ENCODE measurements at places on chromosomes 3 and 15.
A peak's percentile ranks its signal among the peaks of the same experiment; 100 is the strongest.

GRCh38 chr3:125916376-125916978 lies 52.5 kb upstream of the ROPN1B start:
- peak; percentile 96 for DNase-seq

GRCh38 chr15:75597667-75598341 lies 18.7 kb upstream of the PTPN9 start:
- no peak for DNase-seq

DNA sequence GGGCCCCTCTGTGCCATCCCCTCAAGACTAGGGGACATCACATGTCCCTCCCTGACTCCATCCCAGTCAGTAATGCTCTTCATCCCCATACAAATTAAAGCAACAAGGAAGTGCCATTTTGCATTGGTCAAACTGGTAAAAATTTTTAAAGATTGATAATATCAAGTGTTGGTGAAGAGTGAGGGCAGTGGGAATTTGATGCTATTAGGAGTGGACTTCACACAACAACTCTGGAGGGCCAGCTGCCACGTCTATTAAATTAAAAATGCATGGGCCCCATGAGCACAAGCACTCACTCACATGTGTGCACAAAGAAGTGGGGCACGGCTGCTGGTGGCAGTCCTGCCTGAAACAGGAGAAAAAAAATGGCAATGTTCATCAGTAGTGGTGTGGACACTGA lies 47.8 kb downstream of the DNAJB8 start:
- no peak for DNase-seq

GRCh38 chr15:31464216-31465082 lies 137.8 kb downstream of the KLF13 start:
- no peak for DNase-seq

- peak; percentile 68 for DNase-seq
Measured at GRCh38 chr3:112013058-112013783, 14.5 kb downstream of the TAGLN3 start.

DNA sequence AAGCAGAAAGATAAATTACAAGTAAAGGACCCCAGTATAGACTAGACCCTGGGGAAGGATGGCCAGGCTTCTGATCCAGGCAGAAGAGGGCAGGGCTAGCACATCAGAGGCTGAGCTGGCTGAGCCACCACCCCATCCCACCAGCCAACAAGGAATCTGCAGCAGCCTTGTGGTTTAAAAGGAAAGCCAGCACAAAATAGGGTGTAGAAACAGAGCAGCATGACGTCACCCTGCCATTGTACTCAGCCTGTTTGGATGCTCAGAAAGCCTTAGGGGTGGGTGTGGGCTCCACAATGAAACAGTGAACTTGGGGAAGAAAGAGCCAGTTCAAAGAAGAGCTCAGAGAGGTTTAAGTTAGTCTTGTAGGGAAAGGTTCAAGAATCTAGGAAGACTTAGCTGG lies 28.2 kb downstream of the DUOX1 start:
- DNase-seq = peak; percentile 77

DNA sequence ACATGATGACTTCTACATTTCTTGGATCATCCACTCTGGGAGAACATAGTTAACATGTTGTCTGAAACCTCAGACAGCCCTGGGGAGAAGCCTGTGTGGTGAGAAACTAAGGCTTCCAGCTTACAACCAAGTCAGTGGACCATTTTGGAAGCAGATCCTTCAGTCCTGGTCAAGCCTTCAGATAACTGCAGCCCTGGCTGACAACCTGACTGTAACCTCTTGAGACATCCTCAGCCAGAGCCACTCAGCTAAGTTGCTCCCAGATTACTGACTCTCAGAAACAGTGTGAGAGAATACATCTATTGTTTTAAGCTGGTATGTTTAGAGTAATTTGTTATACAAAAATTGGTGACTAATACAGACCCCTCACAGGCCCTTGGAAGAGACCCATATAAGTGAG lies 50.9 kb upstream of the KPNA4 start:
- no peak for DNase-seq

GRCh38 chr3:144151983-144152382 lies 180.4 kb downstream of the DIPK2A start:
- no peak for DNase-seq

DNA sequence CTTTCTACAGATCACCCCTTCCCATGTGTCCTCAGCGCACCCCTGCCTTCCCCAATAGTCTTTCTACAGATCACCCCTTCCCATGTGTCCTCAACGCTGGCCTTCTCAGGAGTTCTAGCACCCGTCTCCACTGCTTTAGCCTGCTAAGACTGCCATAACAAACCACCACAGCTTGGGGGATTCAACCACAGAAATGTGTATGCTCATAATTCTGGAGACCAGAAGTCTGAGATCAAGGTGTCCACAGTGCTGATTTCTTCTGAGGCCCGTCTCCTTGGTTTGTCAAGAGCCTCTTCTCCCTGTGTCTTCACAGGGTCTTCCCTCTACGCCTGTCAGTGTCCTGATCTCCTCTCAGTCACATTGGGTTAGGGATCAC lies 68.1 kb upstream of the CGNL1 start:
- DNase-seq = peak; percentile 32

DNA sequence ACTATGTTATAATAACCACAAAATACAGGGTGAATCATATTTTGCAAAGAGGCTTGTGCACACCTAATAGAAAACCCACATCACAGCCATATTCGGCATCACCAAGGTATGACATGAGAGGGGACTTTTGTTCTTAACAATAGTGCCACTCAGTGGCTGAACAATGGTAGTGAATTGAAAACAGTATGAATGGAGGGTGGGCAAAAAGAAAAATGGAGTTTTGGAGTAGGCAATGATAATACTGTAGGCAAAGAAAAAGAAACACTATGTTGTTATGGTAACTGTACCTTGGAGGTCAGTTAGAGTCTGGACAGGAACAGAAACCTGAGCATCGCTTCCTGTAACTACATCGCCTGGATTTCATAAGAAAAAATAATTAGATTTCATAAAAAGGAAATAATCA lies 348.6 kb downstream of the PLCL2 start:
- peak; percentile 71 for DNase-seq

- peak; percentile 72 for DNase-seq
Measured at GRCh38 chr3:11592445-11593298, 51.0 kb downstream of the VGLL4 start.

DNA sequence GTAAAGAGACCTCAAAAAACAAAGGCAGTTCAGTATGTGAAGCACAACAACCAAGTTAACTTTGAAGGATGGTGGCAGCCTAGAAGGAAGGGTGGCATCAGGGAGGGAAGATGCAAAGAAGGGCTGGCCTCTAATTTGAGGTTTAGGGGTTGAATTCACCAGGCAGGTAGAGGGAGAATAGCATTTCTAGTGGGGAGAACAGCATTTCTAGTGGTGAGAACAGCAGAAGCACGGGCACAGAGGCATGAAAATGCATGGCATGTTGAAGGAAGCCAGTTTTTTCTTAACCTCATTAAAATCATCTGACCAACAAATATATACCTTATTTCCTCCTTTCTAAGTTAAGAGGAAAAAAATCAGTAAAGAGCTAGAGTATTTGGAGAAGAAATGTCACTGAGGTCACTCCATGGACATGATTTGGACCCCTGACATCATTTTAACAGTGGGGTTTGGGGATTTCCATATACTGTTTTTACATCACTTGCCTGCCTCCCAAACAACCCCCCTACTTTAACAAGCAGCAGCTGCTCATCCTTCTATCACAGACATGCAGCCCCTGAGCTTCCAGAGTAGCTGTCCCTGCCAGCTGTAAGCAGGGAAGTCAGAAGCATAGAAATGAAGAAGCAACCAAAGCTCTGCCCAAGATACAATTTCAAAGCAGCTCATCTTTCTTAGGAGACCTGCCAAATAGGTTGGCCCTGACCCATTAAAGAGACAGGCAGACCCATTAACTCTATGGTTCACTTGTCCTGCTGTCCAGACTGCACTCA lies 2.4 kb upstream of the POPDC2 start:
- DNase-seq = peak; percentile 69

- DNase-seq = no peak
Measured at GRCh38 chr15:58889363-58889762, 44.1 kb downstream of the SLTM start.

DNA sequence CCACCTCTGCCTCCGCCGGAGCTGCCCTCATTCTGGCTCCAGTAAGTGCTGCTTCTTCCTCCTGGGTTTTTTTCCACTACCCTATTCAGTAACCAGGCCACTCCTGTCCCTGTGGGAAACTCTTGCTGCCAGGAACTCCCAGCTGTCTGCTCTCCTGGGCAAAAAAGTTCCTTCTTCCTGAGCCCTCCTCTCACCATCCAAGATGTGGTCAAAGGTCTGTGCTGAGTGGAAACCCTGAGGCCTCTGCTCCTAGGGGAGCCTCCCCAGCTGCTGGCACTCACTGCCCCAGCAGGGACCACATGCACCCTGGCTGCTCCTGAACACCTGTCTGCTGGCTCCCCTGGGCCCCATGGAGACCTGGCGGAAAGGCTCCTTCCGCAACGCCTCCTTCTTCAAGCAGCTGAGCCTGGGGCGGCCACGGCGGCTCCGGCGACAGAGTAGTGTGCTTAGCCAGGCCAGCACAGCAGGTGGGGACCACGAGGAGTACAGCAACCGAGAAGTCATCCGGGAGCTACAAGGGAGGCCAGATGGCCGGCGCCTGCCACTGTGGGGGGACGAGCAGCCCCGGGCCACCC lies 454 bp downstream of the C15orf62 start:
- no peak for DNase-seq

DNA sequence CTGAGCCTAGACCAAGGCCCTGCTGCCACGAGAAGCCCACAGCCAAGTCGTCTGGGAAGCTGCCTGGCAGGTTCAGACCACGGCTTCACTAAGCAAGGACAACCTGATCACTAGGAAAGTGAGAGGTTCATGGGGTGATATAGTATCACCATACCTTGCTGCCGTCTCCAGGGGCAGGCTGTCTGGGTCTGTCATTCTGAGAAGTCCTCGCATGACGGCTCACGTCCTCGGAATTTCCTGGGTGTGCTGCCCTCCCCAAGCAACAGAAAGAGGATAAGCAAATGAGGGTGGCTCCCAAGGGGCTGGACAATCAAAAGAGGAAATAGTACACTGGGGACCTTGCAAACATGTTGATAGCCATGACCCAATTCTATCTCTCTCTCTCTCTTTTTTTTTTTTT lies 207.4 kb upstream of the IGF1R start:
- DNase-seq = no peak

DNA sequence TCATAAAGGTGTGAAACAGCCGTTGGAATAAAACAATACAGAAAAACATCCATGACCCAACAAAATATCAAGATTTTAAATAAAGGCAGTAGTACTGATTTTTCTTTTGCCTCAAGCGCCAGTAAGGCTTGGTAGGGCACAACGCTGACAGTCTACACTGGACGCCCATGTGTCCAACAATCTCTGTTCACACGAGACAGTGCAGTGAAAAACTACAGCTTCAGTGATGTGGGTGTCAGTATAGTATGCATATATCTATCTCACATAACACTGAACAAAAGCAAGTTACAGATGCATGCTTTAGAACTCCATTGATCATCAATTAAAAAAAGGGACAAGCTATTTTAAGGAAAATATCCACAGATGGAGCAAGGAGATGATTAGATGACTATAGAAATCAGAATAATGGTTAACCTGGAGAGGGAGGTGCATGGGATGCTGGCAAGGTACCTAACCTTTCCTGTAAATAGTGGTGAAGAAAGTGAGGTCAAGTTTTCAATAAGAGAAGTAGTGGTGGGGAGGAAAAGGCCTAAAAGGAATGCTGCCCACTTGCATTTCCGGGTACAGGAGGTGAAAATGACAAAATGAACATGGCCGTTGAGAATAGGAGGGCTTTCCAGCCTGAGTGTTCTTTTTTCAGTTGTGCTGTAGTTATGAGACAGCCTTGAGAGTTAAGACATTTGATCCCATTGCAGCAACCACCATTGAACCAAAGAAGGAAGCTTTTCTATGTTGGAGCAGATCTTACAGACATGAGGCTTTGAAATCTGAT lies 42.7 kb downstream of the CTNNB1 start:
- no peak for DNase-seq

DNA sequence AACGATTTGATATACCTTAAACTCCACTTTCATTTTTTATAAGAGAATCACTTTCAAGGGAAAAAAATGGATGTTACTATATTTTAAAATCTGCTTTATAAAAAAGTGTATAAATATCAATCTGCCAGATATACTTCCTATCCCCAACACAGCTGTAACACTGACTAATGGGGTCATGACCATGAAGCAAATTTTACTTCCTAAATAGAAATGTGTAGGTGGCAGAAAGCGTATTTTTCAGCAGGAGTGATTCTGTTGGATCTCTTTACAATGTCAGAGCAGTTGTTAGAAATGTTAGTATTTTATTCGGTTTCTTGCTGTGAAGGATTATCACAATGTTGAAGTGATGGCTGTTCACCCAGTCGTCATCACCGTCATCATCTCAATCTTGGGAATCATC lies 5.5 kb upstream of the C15orf40 start:
- DNase-seq = no peak

DNA sequence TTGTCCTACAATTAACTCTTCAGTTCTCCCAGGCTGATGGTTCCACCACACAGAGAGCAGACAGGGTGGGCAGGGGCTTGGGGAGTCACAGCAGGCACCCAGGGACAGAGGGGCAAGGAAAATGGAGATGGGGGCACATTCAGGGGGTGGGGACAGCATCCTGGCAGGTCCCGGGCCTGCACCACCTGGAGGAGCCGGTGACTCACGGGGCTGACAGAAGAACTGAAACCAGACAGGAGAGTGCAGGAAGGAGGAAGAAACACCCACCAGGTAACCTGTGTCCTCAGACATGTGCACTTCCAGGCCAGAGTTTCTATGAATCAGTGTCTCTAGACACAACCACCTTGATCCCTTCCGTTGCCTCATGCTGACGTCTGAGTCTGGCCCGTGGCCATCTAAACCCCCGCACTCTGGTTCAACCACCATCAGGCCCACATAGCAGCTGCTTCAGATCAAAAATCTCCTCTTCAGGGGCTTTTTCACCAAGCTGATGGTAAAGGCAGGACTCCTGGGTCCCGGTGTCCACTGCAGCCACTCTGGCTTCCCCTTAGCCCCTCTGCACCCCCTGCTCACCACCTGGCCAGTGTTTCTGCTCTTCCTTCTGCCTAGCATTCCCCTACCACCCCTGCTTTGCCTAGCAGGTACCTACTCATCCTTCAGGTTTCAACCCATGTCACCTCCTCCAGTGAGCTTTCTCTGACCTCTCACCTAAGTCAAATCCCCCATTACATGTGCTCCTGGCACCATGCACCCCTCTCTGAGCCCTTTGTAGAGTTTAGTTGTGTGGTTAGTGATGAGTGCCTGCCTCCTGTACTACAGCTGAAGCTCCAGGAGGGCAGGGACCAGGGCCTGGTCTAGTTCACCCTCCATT lies 16.5 kb upstream of the CYP11A1 start:
- peak; percentile 60 for DNase-seq

GRCh38 chr3:69339760-69340159 lies 46.1 kb downstream of the FRMD4B start:
- DNase-seq = no peak

Measured in fibroblast of upper back skin (primary cell).